CD4-positive, alpha-beta T cell treated with Interleukin-4 for 1 hour (primary cell): ENCODE measurements at places on chromosomes 2 and 18.

- DNase-seq, result no peak
These were observed 119.0 kb upstream of the TMEFF2 start for GRCh38 chr2:192313773-192314172.

- DNase-seq, result no peak
These were observed 322.8 kb upstream of the POU3F3 start for GRCh38 chr2:104531122-104531521.

DNA sequence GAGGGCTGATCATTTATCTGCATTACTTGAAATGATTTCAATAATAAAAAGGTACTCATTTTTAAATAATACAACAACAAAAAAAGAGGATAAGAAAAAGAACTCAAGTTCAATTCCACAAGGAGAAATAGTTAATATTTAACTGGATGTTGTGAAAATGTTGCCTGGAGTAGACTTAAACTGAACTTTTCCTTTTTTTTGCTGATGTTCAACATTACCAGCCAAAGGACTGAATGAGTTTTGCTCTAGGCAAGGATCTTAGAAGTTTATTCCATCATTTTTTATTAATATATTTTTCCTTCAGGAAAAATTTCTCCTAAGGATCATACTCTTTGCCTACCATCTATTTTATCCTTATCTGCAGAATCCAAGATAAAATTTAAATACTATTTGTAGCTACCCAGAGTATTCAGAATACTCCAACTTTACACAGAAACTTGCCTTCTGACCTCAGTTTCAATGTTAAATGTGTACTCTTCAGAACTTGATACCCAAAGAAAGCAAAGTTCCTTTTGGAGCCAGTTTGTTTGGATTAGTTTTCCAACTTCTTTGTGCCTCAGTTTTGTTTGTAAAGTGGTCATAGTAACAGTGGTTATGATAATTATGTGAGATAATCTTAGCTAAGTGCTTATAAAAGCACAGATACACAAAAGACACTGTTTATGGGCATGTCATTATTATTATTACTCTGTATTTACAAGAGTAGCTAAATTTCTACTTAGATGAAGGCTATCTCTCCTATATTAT, 12.8 kb downstream of the CKAP2L start:
- DNase-seq, result no peak

DNA sequence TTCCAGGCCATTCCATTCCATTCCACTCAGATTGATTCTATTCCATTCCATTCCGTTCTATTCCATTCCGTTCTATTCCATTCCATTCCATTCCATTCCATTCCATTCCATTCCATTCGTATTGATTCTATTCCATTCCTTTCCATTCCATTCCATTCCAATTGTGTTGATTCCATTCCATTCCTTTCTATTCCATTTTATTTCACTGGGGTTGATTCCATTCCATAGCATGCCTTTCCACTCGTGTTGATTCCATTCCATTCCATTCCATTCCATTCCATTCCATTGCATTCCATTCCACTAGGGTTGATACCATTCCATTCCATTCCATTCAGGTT, 1142.3 kb downstream of the RPIA start:
- no peak for DNase-seq

GRCh38 chr2:217216982-217217381, 357.1 kb upstream of the TNP1 start:
- DNase-seq, result no peak

GRCh38 chr2:143262389-143262788, 133.2 kb downstream of the ARHGAP15 start:
- no peak for DNase-seq

GRCh38 chr2:66273933-66274490, 160.9 kb upstream of the MEIS1 start:
- DNase-seq, result no peak

DNA sequence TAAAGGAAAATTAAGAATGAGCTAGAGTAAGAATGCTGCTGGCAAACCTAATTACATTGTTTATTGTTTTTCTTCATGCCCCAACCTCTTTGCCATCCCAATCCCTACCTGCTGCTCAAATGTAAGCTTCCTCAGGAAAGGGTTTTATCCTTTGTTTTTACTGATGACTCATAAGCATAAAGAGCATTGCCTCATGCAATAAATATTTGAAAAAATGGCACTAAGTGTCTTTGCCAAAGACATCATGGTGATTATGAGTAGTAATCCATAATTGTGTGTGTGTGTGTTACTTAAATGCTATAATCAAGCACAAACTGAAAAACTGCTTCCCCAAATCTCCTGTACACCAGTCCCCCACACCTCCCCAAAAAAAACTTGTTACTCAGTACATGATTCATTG, 53.4 kb downstream of the DNER start:
- DNase-seq, result no peak

DNA sequence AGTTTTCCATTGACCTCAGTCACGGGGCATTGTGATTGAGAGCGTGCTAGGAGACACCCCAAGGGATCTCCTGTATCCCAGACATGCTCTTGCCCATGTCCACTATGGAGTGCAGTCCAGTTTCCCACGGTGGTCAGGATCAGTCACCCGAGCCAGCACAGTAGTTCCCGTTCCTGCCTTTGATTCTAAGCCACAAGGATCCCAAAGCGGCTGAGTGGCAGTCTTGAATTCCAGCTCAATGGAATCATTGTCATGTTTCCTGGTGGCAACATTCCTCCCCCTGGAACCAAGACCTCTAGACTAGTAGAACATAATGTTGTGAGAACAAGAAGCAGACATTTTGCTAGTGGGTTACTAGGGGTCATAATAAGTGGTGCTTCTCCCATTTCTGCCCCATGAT, 154.3 kb downstream of the SEPTIN10 start:
- DNase-seq, result no peak

DNA sequence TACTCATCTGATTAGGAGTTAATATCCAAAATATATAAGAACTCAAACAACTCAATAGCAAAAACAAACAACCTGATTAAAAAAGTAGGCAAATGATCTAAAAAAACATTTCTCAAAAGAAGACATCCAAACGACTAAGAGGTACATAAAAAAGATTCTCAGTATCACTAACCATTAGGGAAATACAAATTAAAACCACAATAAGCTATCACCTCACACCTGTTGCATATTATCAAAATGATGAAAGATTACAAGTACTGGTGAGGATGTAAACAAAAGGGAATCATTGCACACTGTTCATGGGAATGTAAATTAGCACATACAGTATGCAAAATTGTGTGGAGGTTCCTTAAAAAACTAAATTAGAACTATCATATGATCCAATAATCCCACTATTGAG, 865.5 kb downstream of the TMEM182 start:
- no peak for DNase-seq

DNA sequence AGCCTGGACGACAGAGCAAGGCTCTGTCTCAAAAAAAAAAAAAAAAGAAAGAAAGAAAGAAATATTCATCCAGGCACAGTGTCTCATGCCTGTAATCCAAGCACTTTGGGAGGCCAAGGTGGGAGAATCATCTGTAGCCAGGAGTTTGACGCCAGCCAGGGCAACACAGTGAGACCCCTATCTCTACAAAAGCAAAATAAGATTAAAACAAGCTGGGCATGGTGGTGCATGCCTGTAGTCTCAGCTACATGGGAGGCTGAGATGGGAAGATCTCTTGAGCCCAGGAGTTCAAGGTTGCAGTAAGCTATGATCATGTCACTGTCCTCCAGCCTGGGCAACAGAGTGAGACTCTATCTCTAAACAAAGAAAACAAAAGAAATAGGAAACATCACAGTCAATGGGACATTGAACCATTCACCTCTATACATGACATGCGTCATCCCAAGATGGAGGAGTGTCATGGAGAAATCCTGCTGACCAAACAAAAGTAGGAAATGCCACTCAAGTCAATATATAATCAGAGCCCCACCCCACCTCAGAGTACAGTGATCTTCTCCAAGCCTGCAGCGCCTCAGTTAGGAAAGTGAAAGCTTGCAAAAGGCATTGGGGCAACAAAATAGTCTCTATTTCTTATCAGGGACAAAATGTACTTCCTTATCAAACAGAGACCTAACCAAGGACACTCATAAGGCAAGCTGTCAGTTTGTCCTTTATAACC, 9.8 kb downstream of the FEV start:
- DNase-seq, result no peak

- DNase-seq, result no peak
These were observed 99.0 kb upstream of the CHAC2 start for GRCh38 chr2:53668624-53669026.

- no peak for DNase-seq
These were observed 7.7 kb upstream of the SP100 start for GRCh38 chr2:230408244-230408842.

- DNase-seq, result no peak
These were observed 762 bp downstream of the INO80C start for GRCh38 chr18:35497027-35497369.

- DNase-seq, result no peak
These were observed 65.1 kb downstream of the CFAP221 start for GRCh38 chr2:119609337-119609736.

DNA sequence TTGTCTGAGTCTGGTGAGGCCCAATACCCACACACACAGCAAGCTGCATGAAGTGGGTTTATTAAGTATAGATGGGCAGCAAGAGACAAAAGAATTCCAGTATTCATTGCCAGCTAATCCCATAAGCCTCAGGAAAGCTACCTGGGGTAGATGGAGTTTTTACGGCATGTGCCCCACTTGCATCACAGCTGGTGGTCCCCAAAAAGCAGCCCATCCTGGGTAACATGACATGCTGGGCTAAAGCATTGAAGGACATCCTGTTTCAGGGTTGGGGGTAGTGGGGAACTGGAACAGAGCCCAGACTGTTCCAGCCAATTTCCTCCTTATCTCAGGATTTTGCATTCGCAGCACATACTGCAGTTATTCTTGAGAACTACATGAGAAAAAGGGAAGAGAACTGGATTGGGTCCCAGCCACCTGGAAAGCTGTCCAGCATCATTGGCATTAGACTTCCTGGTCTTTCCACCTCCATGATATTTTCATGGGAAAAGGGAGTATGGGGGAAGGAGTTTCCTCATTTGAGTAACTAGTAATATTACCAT, 240.1 kb upstream of the MMADHC start:
- no peak for DNase-seq

- no peak for DNase-seq
These were observed 131.7 kb upstream of the ITGA6 start for GRCh38 chr2:172295677-172296076.

DNA sequence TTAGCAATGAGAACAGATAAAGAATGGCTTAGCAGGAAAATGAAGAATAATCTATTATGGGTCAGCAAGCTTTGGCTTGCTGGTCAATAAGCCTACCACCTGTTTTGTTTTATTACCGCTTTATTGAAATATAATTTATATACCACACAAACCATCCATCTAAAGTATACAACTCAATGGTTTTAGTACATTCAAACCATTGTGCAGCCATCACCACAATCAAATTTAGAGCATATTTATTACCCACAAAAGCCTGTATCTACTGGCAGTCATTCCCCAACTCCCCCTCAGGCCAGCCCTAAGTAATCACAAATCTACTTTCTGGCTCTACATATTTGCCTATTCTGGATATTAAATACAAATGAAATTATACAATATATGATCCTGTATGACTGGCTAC, 17.2 kb downstream of the PPP3R1 start:
- DNase-seq, result no peak

DNA sequence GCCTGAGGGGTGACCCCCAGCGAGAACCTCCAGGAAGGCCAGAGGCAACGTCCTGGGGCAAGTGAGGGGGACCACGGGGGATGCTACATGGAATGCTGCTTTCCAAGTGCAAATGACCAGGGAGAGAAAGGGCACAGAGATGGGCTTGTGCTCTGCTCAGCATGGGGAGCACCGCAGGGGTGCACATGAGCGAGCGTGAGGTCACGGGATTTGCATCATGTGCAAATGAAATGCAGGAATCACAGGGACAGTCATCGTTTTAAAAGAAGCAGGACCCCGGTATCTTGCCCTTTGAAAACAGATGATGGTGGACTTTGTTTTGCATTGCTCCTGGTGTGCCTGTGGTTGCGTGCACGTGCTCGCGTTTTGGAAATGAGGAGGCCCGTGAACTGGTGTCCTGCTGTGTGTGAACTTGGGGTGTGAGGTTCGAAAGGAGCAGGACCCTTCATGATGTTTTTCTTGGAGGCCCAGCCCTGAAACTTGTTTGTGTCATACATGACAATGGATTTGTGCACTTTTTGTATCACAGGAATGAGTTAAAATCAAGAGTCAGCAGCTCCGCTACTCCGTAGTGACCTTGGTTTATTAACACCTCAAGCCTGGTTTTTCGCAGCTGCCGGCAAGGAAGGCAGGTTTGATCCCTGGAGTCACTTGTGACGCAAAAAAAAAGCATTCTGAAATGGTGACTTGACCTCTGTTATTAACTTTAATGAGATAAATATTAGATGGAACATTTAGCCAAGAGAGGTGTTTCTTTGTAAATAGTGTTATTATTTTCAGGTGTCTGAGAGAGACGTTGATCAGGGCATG, 234.5 kb downstream of the LDLRAD4 start:
- no peak for DNase-seq
